OCI-M1 (cell line): ENCODE measurements at places on chromosomes 11 and 22.

GRCh38 chr22:50587407-50587806 is 4.8 kb upstream of the CHKB start:
- no peak for DNase-seq

DNA sequence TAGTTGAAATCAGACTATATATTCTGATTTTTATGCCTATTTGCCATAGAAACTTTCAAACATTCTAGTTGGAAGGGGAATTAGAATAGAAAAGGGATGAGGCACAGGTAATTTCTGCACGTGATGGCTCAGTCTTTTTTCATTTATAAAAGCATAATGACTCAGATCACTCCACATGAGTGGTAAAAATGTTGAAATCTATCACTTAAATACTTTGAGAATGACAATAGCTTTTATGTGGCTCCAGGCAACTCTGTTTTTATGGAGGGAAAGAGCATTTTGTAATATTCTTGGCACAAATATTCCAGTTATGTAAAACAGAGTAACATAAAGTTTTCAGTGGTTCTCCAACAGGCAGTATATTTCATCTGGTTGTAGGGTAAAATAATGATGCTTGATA is 5.9 kb upstream of the MMP3 start:
- DNase-seq = no peak

DNA sequence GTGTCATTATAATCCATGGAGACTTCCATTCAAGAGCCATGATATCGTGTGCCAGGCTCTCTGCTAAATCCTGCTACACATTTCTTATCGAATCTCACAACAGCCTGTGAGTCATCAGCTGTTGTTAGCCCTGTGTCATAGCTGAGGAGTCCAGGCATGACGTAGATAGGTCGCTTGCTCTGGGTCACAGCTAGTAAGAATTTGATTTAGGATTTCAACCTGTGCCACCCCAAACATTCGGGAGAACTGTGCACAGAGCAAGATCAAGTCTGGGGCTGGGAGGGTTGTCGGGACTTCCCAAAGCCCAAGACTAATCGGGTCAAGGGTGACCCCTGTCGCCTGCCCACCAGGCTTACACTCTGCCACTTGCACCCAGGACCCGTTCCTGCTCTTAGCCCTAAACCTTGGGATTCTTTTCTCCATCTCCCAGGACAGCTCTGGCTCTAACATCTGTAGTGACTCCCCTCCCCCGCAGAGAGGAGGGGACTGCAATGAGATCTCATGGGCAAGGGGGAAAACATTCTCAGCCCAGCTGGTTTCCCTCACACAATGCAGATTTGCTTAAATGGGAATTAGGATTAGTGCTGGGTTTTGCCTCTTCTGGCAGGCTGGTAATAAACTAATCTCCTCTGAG is 34.3 kb downstream of the TSPAN18 start:
- DNase-seq = peak; percentile 87

- no peak for DNase-seq
Observed at GRCh38 chr11:72965672-72966071, 151.5 kb downstream of the ATG16L2 start.

- no peak for DNase-seq
Observed at GRCh38 chr11:128336203-128336602, 251.2 kb downstream of the ETS1 start.

GRCh38 chr11:19729141-19729540 is 16.5 kb downstream of the NAV2 start:
- DNase-seq = no peak

GRCh38 chr11:65392899-65393298 is 6.5 kb downstream of the FRMD8 start:
- no peak for DNase-seq

DNA sequence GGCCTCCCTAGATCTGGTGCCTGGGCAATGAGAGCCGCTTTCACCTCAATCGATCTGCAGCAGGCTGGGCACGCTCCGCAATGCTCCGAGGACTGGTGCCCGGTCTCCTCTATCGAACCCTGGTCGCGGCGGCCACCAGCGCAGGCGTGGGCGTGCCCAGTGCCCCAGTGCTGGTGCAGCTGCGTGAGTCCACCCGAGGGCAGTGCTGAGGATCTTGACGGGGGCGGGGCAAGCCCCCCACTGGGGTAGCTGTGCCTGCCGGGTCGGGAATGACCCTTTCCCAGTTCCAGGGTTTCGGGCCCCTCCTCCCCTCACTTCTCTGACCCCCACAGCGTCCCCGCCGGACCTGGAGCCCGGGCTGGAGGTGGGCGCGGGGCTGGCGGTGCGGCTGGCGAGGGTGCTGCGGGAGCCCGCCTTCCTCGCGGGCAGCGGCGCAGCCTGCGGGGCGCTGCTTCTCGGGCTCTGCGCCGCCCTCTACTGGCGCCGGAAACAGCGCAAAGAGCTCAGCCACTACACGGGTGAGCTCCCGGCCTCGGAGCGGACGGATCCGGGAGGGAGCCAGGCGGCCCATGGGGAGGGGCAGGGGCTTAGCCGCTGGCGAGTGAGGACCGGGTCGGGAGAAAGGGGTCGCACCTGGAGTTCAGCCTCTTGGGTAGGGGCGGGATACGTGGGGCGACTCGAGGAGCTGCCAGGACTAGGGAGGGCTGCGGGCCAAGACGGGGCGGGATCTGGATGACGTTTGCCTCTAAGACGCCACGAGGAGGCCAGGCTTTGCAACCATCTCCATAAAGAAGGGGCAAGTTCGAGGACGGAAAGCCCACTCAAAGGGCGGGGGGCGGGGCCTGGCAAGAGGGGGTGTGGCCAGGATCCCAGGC is 10.9 kb downstream of the ROBO3 start:
- DNase-seq = peak; percentile 97

- DNase-seq = peak; percentile 86
Observed at GRCh38 chr11:78420796-78421209, 3.2 kb upstream of the GAB2 start.

- no peak for DNase-seq
Observed at GRCh38 chr11:77300695-77301094, 791 bp downstream of the GDPD4 start.

DNA sequence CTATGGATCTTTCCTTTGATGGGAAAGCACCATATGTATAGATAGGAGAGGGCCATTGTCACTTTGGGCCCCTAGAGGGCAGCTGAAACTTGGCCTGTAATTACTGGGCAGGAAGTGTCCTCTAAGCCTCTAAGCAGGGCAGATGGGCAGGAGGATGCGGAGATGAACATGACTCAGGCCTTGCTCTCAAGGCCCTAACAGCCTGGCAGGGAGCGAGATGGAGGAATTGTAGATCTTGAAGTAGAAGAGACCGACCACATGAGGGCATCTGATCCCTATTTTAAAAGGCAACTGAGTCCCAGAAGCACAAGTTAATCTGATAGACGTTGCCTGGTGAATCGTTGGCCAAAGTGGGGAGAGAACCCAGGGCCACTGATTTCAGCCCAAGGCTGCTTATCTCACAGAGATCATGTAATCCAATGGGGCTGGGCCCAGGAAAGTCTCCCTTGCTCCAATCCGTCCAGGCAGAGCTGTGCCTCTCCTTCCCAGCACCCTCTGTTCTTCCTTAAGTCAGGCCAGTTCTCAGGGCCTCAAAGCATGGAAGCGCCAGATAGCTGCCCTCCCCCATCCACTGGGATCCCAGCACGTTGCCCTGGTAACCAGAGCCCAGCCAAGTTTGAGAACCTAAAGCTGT is 2.5 kb upstream of the SEPTIN3 start:
- DNase-seq = peak; percentile 83

DNA sequence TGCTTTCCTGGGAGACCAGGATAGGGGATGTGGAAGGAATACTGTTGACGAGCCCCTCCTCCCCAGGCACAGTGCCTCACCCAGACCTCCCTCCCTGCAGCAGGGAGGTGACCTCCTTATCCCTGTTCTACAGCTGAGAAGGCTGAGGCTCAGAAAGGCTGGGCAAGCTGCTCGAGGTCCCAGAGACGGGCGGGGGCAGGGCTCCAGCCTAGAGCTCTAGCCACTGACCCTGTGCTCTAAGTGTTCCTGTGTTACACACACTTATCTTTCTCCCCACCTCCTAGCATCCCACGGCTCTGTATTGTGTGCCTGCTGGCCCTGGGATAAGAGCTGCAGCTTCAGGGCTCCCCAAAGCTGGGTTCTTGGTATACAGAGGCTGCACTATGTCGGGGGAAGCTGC is 7.9 kb downstream of the CCDC134 start:
- no peak for DNase-seq

DNA sequence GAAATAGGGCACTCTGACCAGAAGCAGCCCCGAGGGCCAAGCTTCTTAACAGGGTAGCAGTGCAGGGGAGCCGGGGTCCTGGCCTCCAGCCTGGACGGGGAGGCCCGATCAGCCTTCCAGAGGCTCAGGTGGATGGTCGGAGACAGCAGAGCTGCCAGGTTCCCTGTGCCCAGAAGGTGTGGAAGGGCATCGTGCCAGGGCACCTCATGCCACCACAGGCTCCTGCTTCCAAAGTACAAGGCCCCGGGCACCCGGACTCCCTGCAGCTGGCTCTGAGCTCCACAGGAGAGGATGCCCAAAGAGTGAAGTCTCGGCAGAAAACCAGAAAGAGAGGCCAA is 14.3 kb downstream of the EHD1 start:
- no peak for DNase-seq

GRCh38 chr11:75386942-75387630 is 12.2 kb upstream of the RPS3 start:
- DNase-seq = peak; percentile 66

GRCh38 chr22:34102633-34103032 is 182.4 kb upstream of the LARGE1 start:
- no peak for DNase-seq

GRCh38 chr22:25749420-25750169 is 7.6 kb downstream of the MYO18B start:
- DNase-seq = peak; percentile 90

- peak; percentile 43 for DNase-seq
Observed at GRCh38 chr11:15742626-15743519, 613.5 kb downstream of the SOX6 start.

- no peak for DNase-seq
Observed at GRCh38 chr22:28397306-28397705, 282.3 kb downstream of the TTC28 start.

GRCh38 chr11:21588754-21589153 is 604.1 kb upstream of the ANO5 start:
- no peak for DNase-seq

- DNase-seq = no peak
Observed at GRCh38 chr22:25197340-25197739, 2.3 kb upstream of the CRYBB3 start.

GRCh38 chr11:1391165-1392075 is 1.7 kb downstream of the BRSK2 start:
- no peak for DNase-seq
